ENCODE measurements at places on chromosomes 1 and 21.

GRCh38 chr1:37633938-37634243 is 801 bp downstream of the RSPO1 start:
- no peak for DNase-seq

- DNase-seq: no peak
Measured at GRCh38 chr21:43864962-43865539, at the start of gene AGPAT3. Gene AGPAT3 (plus strand): TSS chr21:43865223. CDS start chr21:43959682, 94,459 bp downstream.

DNA sequence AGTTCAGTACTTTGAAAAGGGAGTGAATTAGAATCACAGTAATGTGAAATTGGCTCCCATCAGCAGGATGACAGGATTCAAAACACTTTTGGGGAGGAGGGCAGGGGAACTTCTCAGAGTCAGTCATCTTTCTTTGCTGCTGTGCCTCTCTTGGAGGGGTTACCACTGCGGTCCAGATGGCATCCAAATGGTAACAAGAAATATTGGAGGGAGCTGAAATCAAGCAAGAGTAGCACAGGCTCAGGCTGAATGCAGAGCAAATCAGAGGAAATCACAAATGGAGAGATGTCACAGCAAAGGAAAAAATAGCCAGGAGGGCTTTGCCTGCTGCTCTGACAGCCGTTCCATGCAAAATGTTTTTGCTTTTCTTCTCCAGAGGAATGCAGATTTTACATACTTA is 75.0 kb upstream of the C8B start:
- DNase-seq: no peak

- DNase-seq: no peak
Measured at GRCh38 chr1:172252321-172252720, 168.2 kb upstream of the C1orf105 start.

GRCh38 chr1:243596431-243597062 is 253.5 kb downstream of the AKT3 start:
- DNase-seq: no peak

- no peak for DNase-seq
Measured at GRCh38 chr1:96730574-96731298, 9.2 kb downstream of the PTBP2 start.

DNA sequence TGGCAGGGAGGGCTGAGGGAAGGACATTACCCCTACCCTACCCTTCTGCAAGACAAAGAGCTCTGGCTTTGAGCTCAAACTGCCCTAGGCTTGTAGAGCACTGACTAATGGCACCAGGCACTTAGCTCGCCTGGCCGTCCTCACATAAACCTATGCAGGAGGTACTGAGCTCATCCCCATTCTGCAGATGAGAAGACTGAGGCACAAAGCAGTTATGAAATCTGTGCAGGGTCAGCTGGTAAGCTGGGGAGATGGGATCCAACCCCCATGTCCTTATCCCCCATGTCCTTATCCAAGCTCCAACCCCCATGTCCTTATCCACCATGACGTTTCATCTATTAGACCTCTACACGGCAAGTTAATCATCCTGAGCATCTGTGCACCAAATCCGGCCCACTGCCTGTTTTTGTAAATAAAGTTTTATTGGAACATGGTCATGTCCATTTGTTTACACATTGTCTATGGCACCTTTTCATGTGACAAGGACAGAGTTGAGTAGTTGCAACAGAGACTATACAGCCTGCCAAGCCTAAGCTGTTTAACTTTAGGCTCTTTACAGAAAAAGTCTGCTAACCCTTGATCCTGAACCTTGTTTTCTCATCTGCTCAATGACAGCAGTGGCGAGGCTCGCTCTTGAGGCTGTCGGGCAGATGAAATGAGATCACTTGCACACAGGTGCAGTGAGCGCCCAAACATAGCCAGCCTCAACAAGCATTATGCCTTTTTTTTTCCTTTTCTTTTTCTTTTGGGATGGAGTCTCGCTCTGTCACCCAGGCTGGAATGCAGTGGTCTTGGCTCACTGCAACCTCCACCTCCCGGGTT is 86.8 kb downstream of the FBXO2 start:
- DNase-seq: no peak

DNA sequence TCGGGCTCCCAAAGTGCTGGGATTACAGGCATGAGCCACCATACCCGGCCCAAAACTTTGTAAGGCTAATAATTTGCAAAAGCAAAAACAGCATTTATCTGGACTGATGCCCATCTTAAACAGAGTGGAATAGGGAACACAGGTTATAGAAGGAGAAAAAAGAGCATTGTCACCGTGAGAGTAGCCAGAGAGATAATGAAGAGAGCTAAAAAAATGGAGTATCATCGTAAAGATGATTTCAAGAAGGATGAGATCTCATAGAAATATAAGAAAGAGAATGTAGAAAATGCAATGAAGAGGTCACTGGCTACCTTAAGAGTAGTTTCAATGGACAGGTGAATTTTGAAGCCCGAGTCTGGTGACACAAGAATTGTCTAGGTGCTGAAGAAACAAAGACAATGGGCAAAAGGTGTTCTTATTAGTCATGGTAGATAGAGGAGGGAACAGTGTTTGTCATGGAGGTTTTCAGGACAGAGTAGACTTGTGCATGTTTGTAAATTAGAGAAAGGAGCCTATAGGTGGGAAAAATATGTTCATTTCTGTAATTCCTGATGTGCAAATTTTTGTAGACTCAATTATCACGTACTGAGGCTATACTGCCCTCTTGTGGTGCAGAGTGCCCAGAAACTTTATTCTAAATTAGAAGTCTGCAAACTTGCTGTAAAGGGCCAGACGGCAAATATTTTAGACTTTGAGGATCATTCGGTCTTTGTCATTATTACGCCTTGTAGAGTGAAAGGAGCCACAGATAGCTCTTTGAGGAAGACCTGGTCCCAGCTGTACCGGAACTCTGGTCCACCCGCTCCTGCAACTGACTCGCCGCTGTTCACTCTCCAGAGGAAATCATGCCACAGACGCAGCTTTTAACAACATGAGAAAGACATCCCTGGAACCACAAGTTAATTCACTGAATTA is 8.1 kb upstream of the TMEM183A start:
- DNase-seq: peak; percentile 85

GRCh38 chr1:231670755-231671154 is 44.2 kb downstream of the DISC1 start:
- no peak for DNase-seq

- DNase-seq: peak; percentile 99
Measured at GRCh38 chr1:156692925-156693847, 12.2 kb downstream of the CRABP2 start.

GRCh38 chr1:71640116-71640515 is 559.3 kb upstream of the ZRANB2 start:
- no peak for DNase-seq
